Right forelimb (tissue), 1 donor: ENCODE measurements at places on chromosomes 16 and 17.

DNA sequence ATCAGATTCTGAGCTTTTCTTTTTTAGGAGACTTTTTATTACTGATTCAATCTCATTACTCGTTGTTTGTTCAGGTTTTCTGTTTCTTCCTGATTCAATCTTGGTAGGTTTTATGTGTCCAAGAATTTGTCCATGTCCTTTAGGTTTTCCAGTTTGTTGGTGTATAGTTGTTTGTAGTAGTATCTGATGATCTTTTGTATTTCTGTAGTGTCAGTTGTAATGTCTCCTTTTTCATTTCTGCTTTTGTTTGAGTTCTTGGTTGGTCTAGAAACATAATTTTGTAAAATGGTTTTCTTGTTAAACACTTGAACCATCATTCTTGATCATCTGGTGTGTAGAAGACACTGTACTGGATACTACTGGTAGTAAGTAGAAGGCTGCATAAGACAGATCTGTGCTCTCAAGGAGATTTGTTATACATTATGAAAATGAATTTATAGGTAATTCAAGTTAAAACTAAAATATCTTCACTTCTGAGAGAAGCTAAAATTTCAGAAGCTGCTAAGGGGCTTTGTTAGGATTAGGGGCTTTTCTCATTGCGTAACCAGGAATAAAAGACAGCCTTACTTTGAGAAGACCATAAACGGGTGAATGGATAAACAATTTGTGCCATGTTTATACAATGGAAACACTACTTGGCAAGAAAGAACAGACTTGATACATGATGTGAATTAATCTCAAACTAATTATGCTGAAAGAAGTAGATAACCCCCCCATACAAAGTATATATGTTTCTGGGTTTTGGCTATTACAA lies 44.0 kb downstream of the NSRP1 start:
- no peak for DNase-seq

GRCh38 chr16:88415381-88415705 lies 32.6 kb downstream of the ZNF469 start:
- DNase-seq = no peak

GRCh38 chr16:31132303-31132979 lies 3.1 kb downstream of the PRSS8 start:
- no peak for DNase-seq

- DNase-seq = no peak
These were observed 451.9 kb downstream of the SLC39A11 start for GRCh38 chr17:72640415-72641165.

DNA sequence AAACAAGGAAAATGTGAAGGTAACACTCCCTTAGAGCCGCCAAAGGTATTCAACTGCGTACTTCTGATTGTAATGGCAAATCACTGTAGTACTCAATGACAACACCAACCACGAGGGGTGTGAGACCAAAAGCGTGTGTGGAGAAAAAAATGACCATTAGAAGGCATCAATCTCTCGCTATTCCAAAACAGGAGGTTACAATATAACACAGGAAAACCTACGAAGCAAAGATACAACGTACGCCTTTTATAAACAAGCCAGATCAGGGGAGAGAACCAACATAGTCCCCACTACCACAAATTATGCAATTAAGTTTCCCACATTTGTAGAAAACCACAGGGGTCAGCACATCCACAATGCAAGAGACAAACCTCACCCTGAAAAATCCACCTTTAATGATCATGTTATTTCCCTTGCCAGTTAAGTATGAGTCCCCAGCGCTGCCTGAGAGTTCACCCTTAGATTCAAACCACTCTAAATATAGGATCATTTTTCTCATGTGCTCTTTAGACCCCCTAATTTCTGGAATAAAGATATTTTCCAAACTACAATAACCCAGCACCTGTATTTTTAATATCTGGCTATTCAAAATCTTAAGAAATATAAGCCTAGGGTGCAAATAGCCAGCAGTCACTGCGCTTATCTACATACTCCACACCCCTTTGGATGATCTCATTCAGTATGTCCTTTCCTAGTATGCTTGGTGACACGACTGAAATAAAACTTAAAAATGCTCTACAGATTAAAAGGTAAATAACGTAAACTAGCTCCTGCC lies 12.4 kb downstream of the TEX14 start:
- DNase-seq = no peak

GRCh38 chr16:14132696-14133048 lies 61.6 kb downstream of the MRTFB start:
- no peak for DNase-seq

- DNase-seq = no peak
These were observed 7.8 kb upstream of the EFTUD2 start for GRCh38 chr17:44906763-44907728.

DNA sequence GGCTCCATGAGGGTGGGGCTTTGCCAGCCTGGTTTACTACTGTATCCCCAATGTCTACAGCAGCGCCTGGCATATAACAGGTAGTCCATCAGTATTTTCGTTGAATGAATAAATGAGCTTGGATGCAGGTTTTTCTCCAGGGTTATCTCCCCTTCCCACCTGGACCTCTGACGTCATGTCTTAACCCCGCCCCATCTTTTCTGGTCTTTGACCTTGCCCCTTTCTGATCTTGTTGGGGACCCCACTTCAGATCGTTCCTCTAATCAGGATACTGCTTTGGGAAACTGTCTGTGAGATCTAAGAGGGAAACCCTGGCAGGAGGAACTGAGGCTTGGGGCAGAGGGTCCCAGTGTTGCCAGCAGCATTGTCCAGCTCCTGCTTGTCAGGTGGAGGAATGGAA lies 68.8 kb upstream of the GCSH start:
- no peak for DNase-seq

GRCh38 chr16:87559945-87560344 lies 42.4 kb upstream of the JPH3 start:
- DNase-seq = no peak

GRCh38 chr17:65055708-65056638 lies 567 bp downstream of the GNA13 start:
- DNase-seq = peak; percentile 72

- peak; percentile 40 for DNase-seq
These were observed 5.9 kb downstream of the FASN start for GRCh38 chr17:82092094-82092586.

GRCh38 chr17:69809331-69809730 lies 265.7 kb upstream of the KCNJ16 start:
- DNase-seq = no peak

DNA sequence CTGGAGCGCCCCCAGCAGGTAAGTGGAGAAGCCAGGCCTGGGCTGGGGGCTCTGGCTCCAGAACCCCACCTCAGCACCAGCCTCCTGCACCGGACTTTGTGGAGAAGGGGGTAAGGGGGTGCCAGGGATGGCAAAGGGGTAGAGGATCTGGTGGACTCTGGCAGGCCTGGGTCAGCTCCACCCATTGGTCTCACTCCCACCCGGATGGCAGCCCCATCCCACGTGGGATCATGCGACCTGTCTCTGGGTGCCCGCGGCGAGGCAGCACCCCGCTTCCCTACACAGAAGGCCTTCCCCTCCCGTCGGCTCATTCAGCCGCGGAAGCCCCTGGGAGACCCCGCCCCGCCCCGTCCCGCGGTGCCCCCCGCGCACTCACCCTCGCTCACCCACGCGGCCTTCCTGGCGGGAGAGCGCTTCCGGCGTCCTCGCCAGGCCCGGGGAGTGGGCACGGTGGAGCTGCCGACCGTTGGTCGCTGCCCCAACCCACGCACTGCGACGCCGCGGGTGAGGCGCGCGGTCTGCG lies 498 bp upstream of the PLEKHG4 start:
- DNase-seq = no peak

DNA sequence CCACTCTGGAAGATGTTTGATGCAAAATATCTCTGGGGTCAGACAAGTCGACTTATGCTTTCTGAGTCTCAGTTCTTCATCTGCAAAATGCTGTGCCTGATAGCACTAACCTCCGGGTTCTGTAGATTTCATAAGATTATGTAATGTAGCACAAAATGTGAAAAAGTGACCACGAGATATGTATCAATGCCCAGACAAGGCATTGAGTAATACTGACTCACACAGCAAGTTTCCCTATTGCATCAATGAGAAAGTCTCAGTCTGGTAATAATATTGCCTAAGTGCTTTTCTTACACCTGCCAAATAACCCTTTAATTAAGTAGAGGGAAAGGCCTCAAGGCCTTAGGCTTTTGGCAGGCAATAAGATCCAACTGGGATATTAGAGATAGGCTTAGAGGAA lies 41.4 kb upstream of the MMP2 start:
- DNase-seq = no peak

- no peak for DNase-seq
These were observed 95.2 kb downstream of the CCDC182 start for GRCh38 chr17:57649731-57650484.

GRCh38 chr17:78609191-78609641 lies 32.0 kb upstream of the DNAH17 start:
- DNase-seq = no peak

GRCh38 chr16:50372611-50373344 lies 4.0 kb upstream of the BRD7 start:
- no peak for DNase-seq

DNA sequence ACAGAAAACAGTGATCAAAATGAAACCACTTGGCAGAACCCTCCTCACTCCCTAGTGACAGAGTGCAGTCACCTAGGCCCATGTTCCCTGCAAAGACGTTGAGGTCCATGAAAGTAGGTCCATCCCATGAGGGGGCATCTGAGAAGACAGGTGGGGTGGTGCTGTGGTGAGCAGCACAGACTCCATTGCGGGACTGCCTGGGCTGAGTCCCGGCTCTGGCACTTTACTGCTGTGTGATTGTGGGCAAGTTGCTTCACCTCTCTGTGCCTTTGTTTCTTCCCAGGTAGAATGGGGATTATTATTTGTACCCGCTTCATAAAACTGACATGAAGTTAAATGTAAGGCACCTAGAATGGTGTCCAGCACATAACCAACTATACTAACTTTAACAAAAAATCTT lies 23.5 kb upstream of the RHOT1 start:
- DNase-seq = no peak

DNA sequence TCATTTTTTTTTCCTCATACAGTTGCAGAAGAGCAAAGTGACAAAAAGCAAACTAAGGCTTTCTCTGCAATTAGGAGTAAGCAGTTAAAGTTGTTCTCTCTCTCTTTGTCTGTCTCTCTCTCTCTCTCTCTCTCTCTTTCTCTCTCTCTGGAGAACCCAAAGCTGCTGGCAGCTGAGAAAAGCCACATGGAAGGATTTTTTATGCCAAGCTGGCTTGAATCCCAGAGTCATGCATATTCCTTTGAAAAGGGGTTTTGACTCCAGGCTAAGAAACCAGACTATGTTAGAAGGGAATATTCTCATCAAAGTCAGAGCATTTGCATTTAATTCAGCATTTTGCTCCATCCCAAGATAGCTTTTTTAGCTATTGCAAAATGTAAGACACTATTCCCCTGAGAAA lies 1114.2 kb upstream of the GOT2 start:
- DNase-seq = peak; percentile 53
